Glutamatergic neuron (in vitro differentiated cells): ENCODE measurements at places on chromosomes 2 and 18.

GRCh38 chr2:121454549-121455090 is 76.1 kb upstream of the RNU4ATAC start:
- DNase-seq, result no peak

DNA sequence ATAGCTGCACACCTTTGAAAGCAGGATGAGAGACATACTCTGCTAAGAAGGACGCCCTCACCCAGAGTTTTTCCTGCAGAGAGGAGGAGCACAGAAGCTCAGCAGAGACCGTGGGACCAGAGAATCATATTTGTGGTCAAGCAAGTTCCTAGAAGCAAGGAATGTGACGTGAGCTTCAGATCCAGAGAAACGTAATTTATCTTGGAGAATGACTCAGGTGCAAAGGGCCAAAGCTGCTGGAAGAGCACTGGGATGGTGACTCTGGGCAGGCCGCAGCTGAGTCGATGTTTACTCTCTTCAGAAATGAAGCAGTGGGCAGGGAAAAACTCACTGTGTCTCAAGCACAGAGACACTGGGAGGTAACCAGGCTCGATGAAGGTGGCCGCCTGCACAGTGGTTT is 50.1 kb upstream of the IGFBP2 start:
- no peak for DNase-seq

DNA sequence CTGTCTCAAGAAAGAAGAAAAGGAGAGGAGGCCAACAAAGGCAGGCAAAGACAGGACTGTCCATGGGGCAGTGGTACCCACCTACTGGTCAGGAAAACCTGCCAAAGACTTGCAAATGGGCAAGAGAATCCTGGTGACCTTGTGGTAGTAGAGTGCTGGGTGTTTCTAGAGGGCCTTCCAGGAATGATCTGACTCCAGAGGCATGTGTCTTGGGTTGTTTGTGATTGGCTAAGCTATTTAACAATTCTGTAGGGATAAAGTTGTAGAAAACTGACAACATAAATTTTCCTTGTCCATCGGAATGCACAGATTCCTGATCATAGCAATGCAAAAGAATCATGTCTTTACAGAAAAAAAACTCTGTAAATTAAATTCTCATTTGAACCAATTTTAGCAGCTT is 68.5 kb upstream of the ZNF532 start:
- no peak for DNase-seq

GRCh38 chr2:3290655-3291054 is 87.0 kb downstream of the EIPR1 start:
- DNase-seq, result no peak

- no peak for DNase-seq
Observed at GRCh38 chr18:68275616-68276015, 439.3 kb downstream of the TMX3 start.

- no peak for DNase-seq
Observed at GRCh38 chr2:218145124-218145523, 19.3 kb downstream of the CXCR2 start.

DNA sequence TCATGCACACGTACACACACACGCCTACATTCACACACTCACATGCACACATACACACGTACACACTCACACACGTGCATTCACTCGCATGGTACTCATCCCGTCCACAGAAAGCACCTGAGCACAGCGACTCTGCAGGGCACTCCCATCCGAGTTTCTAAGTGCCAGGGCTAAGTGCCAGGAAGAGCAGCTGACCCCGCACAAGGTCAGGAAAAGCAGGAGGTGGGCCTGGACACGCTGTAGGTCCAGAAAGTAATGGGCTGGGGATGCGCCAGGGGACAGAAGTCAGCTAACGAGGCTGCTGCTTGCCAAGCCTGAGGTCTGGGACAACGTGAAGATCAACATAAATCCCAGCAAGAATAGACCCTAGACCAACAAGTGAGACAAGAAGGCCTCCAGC is 15.8 kb downstream of the ADI1 start:
- DNase-seq, result no peak

- DNase-seq, result peak; percentile 83
Observed at GRCh38 chr2:105398336-105399206, at the start of gene FHL2. Gene FHL2, minus strand, starts transcription at chr2:105399051. Its CDS starts 12,535 bp downstream, at chr2:105386516.

DNA sequence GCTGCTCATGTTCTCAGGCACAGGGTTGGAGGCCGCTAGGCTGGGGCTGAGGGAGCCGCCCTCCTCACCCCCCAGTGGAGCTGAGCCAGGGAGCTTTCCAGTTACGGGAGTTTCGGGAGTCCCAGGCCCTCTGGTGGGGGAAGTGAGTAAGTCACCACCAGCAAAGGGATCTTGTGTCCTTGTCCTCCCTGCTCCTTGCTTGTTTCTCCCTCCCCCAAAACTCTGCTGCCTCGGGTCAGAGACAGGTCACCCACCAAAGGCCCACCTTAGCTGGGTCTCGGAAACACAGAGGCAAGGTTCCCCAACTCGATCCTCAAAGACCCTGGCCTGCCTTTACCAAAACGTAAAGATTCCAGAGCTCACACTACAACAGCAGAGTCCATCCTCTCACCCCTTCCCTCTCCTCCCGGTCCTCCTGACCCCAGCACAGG is 60.5 kb upstream of the POMC start:
- peak; percentile 76 for DNase-seq

DNA sequence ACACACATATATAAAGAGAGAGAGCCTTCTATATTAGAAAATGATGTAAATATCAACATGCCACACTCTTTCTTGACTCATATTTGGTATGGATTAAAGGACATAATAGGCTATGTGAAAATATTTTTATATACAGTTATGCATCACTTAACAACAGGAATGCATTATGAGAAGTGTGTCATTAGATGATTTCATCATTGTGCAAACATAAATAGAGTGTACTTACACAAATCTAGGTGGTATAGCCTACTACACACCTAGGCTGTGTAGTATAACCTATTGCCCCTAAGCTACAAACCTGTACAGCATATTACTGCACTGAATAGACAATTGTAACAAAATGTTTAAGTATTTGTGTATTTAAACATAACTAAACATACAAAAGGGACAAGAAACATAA is 354.8 kb upstream of the CNTNAP5 start:
- no peak for DNase-seq

DNA sequence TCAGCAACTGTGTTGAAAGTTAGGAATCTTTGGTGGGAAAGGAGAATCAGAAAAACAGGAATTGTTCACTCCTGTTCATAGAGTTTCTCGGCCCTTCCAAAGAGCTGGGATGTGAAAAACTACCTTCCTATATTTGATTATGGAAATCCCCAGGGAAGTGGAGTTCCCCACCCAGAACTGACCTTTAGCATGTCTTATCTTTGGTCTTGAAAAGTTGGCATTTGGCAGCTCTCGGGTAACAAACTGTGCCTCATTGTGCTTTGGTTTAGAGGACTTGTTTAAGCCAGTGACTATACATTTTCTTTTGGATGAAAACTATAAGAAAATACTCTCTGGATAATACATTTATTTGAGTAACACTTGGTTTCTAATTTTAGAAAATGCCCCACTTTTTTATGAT is 51.3 kb upstream of the CERS6 start:
- no peak for DNase-seq

DNA sequence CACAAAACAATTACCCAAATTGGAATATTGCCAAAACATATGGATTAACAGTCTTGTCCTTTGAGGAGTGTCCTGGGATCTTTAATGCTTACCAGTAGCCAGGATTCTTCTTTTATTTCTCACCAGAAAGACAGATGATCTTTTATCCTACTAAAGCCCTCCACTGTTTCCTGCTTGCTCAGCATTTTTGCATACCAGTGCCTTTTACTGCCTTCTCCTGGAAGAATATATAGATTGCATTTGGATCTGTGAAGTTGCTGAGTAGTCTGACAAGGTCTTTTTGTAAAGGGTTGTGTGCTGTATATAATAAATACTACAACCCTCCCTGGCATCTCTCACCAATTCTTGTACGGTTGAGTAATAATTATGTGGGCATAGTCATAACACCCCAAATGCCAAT is 652.2 kb downstream of the LRRTM4 start:
- no peak for DNase-seq

DNA sequence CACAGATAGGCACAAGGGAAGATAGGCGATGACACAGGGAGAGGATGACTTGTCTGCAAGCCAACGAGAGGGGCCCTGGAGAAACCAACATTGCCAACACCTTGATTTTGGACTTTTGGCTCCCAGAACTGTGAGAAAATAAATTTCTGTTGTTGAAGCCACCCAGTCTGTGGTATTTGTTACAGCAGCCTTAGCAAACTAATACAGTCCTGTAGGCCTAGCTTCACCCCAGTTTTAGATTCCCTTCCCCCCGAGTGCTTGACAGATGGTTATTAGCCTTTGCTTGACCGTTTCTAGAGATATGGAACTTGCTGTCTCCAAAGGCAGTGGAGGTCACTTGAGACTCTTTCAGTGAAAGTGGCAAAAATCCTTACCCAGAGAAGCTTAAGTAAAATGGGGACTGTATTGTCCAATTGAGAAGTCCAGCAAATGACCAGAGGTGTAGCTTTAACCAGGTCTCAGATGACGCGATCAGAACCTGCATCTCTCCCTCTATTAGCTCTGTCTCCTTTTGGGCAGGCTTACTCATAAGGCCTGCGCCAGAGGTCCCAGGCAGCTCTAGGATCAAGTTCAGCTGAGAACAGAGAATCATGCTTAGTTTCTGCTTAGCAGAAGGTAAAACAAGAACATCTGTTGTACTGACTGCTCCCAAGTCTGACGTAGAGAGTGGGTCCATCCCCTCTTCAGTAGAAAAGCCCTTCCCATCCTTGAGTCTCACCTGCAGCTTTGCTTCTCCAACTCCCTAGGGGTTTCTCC is 50.4 kb downstream of the MFSD6 start:
- DNase-seq, result no peak

DNA sequence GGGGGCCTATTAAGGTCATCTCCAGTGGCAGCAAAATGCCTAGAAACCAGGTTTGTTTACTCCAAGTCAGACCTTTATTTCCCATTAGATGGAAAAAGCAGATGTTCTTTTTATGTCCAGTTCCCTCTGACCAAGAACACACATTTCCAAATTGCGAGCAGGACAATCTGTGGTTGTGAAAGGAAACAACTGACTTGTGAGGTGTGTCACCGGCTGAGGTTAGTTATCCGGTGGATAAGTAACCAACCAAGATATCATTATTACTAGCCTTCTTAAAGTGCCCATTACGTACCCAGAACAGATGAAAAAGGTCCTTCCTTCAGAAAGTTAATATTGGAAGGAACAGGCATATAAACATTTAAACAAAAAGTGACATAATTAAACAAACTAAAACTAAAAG is 112.9 kb downstream of the THADA start:
- no peak for DNase-seq

DNA sequence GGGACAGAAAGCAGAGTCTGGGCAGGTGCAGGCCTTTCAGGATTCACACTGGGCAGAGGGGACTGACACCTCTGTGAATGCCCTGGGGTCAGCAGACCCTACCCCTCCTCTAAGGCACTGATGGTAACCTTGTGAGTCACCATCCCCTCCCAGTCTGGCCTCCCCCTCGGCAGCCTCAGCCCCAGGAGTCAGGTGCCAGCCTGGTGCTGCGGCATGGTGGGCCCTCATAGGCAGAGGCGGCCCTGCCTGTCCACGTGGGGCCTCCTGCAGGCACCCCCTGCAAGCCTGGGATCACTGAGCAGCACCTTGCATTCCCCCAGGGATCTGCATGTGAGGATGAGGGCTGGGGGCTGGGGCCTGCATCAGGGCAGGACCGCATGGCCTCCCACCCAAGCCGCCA is 4.8 kb upstream of the GPR17 start:
- no peak for DNase-seq

DNA sequence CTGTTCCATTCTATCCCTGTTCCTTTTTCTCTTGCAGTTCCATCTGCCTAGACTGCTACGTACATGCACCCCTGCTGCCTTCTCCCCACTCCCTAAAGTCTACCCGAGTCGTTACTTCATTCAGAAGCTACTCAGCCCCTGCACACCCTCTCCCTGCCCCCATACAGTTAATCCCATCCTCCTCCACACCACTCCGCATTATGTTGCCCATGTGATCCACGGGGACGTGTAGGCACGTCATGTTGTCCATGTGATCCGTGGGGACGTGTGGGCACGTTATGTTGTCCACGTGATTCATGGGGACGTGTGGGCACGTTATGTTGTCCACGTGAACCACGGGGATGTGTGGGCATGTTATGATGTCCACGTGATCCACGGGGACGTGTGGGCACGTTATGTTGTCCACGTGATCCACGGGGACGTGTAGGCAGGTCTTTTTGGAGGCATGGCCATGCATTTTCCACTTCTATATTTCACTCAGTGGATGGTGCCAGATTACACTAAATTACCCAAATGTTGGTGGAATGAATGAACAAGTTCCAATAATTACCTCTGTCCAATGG is 299.5 kb downstream of the DCDC2C start:
- DNase-seq, result no peak

GRCh38 chr2:65281627-65282351 is 54.2 kb downstream of the ACTR2 start:
- no peak for DNase-seq

DNA sequence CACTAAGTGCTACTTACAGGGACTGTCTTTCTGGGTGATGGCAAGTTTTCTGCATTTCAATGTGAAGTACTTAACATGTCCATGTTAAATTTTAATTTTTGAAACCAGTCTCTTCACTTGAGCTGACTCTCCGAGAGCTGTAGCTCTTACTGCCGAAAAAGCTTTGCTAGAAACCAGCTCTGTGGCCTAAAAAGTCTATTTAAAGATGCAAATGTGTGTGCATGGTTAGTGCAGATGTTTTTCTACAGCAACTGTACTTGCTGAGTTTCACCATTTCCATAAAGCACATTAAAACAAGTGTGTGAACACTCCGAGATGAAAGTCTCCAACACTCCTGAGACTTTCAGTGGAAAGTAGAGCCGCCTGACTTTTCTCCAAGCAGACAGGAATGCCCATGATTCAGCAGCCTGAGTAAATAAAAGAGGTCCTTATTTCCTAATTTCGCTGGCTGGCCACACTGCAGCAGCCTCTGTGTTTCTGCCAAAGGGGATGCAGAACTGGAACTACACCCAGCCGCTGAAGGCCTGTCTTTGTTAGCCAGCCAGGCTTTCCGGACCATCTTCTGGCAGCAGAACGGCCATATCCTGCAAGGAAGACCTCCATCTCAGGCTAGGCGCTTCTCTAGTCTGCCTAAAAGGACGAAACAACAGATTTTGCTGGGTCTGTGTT is 121.2 kb downstream of the ZNF521 start:
- DNase-seq, result no peak

DNA sequence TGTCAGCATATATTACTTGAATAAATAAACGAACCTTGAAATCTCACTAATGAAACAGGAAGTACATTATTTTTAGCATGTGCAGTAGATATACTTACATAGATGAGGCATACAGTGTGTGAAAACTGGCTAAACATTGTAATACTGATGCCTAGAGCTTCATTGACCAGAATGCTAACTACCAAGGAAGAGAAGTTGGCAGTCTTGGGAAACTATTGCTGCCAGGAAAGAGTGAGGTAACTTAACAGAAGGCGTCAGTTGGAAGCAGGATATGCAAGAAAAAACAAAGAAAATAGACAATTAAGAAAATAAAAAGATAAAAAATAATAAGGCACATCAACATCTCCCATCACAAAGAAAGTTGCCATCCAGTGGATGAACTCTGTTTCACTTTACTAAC is 963.0 kb downstream of the TDRD15 start:
- DNase-seq, result no peak
